ENCODE measurements at places on chromosomes 13 and 19.

GRCh38 chr13:97574926-97575325, 141.0 kb downstream of the RAP2A start:
- no peak for DNase-seq

DNA sequence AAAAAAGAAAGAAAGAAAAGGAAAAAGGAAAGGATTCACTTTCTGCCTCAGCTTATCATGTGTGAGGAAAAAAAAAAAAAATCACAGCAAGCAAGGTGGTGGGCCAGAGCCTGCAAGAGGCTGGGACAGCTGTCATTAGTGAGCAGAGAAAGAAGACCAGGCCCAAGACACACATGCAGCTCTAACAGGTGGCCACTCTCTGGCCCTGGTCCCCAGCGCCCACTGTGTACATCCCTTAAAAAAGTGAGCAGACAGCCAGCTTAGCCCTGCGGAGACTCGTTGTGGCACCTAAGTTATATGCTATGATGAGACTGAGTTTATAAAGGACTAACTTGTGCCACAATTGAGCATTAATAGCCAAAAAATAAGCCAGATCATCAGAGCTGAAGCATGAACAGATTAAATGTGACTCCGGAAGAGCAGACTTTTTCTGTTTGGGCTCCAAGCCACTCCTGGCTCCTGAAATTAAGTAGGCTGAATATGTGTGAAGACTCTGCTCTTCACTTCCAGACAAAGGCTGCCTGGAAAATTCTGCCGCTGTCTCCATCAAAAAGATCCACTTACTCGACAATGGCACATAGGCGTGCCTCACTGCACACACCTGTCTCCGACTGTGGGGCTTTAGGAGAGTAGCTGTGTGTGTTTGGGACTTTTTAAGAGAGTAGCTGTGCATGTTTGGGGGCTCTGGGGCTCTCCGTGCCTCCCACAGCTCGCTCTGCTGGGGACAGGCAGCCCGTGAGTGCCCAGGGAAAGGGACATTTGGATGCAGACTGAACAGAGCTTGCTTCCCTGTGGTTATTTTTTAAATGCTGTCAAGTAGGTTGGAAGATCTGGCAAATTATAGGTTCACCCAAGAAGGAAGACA, 55.0 kb downstream of the LATS2 start:
- no peak for DNase-seq

DNA sequence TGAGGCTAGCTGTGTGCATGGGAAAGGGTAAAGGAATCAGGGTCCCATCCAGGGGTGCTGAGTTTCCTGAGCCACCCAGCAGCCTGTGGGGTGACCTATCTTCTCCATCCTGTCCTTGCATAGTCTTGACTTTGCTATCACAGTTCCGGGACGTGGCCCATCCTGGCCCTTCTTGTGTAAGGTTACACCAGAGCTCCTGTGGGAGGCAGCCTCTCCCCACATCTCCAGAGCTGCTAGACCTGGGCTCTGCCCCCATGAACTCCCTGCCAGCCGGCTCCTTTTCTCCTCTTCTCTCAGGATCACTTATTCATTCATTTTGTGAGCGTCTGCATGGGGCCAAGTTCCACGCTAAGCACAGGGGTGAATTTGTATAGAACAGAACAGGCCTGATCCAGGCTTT, 238.9 kb downstream of the TSHZ3 start:
- no peak for DNase-seq

GRCh38 chr13:50626101-50626547, 217.4 kb downstream of the DLEU7 start:
- DNase-seq, result no peak

- no peak for DNase-seq
These were observed 80.5 kb downstream of the COL4A2 start for GRCh38 chr13:110387451-110388107.

DNA sequence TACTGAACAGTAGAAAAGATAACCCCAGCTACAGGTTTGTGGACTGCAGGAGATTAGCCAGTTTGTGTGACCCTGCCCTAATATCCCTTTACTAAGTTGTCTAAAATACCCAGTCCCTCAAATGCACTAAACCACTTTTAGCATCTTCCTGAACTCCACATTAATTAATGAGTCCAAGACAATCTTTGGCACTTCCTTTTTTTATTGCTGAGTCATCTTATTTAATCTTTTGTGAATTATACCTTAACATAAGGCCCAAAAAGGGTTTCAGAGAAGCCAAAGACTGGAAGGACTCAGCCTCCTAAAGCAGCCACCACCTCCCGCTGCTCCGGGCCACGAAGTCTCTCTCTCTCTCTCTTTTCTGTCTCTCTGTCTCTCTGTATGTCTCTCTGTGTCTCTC, 48.8 kb upstream of the PDCD5 start:
- DNase-seq, result no peak

DNA sequence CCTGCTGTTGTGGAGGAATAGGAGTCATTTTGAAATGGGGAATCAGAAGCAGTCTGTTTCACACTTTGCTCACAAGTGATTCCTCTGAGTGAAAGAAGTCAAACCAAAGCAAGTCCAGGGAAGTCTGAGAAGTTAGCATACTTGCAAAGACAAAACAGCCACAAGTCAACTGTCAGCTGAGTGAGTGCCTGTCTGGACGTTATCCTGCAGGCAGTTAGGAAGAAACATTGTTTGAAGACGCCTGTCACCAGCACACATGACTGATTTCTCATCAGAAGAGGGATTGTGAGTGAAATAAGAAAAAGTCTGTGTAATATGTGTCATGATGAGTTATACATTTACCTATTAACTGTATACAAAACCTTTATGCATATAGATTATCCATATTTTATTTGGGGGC, 153.5 kb downstream of the KCNRG start:
- DNase-seq, result no peak

DNA sequence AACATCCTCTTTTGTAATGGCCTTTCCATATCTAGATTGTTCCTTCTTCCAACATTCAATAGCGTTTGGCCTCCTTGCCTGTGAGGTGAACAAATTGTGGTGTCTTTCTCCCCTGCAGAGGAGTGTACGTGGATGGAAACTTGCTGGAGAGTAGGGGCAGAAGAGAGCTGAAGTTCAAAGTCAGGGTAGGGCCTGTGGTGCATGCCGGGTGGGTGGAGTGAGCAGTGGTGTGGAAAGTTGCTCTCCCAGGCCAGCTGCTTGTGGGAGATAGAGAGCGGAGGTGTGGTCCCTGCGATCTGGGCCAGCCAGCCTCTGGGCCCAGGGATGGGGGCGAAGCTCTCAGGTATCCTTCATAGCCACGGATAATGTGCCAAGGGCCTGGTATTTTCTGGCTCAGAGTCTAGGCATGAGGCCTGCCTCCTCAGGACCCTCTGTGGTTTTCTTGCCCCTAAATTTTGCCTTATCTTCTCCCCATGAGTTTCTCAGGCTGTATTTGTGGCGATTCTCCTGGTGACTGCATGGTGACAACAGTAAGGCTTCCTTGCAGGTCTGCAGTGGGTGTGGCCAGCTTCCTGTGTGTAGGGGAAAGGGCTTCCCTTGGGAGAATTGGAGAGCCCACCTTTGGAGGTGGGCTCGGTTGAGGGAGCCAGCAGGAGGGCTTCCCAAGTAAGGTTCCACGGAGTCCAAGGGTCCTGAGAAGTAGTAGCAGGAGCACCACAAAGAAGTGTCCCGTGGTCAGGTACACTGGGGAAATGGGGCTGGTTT, 6.7 kb downstream of the RGCC start:
- DNase-seq, result no peak

DNA sequence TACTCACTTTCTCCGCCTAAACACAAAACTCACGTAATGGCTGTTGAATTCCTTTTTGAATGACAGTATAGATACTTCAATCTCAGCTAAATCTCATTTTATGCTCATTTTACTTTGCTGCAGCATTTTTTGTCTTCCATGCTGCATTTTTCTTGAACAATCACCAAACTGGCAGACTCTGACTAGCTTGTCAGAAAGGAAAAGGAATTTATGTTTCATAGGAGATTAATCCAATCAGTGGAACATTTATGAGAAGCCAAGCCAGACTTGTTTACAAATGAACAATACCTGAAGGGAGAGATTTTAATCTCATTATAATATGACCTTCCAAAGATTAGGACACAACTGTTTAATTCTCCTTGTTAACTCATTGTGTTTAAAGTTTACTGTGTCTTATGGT, 1044.3 kb downstream of the DIAPH3 start:
- no peak for DNase-seq

GRCh38 chr13:87311165-87311564, 360.0 kb upstream of the SLITRK5 start:
- no peak for DNase-seq

GRCh38 chr13:103156346-103156998, 90.3 kb upstream of the SLC10A2 start:
- DNase-seq, result no peak

DNA sequence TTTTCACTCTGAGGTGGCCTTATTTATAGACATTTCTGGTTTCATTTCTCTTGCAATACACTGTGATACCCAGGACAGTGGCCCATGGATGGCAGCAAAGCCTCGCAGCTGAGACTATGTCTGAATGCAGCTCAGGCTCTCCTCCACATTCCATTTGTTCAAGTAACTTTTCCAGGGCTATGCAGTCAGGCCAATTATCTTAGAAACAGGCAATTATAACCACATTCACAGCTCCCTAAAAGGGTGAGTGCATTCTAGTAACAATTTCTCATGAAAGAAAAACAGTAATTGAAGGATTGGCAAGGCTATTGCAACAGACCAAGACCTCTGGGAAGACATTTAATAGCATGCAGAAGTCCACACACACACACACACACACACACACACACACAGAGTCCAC, 264.0 kb downstream of the TBC1D4 start:
- DNase-seq, result no peak

DNA sequence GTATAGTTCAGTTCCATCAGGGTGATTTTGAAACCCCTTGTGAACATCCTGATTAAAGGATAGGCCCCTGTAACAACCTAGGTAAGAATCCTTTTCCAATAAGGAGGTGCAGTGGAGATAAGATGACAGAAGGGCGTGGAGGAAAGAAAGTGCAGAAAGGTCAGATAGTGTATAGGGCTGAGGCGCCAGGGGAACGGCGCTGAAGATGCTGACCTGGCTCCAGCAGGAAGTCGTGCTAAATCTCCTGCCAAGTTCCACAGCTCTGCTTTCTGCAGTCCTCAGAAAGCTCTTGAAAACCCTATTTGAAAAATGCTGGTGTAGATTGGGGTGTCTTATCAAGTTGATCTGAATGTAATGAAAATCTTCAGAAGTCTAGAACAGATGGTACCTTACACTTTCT, 221.7 kb downstream of the COG6 start:
- no peak for DNase-seq

- no peak for DNase-seq
These were observed 12.9 kb downstream of the CCDC70 start for GRCh38 chr13:51874651-51875050.

GRCh38 chr19:3670796-3671679, 29.2 kb downstream of the PIP5K1C start:
- peak; percentile 55 for DNase-seq

GRCh38 chr13:42981317-42981716, 10.7 kb downstream of the EPSTI1 start:
- DNase-seq, result no peak

GRCh38 chr19:51440846-51441409, 17.3 kb downstream of the SIGLEC8 start:
- DNase-seq, result peak; percentile 72

GRCh38 chr19:40510526-40511115, 43.8 kb downstream of the SPTBN4 start:
- DNase-seq, result no peak

GRCh38 chr13:40191186-40191980, 475.1 kb downstream of the FOXO1 start:
- no peak for DNase-seq

GRCh38 chr13:44403461-44404056, 29.9 kb downstream of the SERP2 start:
- DNase-seq, result no peak

GRCh38 chr13:27821566-27821965, 29.3 kb downstream of the GSX1 start:
- DNase-seq, result no peak

GRCh38 chr13:48679941-48680680, 26.4 kb downstream of the CYSLTR2 start:
- no peak for DNase-seq

DNA sequence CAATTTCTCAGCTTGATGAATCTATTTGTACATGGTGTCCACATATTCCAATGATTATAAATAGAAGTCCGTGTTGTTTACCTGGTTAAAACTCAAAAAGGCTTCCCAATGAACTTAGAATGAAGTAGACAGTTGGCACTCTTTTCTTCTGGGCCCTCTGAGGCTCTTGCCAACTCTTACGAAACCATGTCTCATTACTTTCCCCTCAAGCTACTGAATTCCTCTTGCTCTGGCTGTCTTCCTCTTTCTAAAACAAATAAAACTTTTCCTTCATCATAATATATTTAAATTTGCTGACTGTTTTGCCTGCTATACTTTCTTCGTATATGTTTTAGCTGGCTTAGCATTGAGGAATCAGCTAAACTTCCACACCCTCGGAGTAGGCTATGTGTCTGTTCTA, 139.7 kb downstream of the SLITRK6 start:
- DNase-seq, result no peak

- no peak for DNase-seq
These were observed 13.2 kb downstream of the NUCB1 start for GRCh38 chr19:48913114-48913889.

DNA sequence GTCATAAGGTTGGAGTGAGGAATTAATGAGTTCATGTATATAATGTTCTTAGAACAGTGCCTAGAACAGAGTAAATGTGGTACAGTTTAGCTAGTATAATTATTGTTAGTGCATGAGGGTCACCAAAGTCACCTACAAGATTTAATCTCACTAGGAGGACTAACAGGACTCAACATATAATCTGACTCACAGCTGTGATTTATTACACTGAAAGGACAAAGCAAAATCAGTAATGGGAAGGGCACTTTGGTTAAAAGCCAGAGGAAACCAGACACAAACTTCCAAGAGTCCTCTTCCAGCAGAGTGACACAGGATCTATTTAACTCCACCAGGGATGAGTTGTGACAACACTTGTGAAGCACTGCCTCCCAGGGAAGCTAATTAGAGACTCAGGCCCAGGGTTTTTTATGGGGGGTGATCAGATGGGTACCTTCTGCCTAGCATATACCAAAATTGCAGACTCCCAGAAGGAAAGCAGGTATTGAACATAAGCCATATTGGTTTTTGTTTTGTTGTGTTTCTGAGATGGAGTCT, 341.2 kb upstream of the DACH1 start:
- DNase-seq, result no peak

All from activated T-cell treated with anti-CD3 and anti-CD28 coated beads for 48 hours (primary cell).